ENCODE measurements at places on chromosomes 4 and X.

DNA sequence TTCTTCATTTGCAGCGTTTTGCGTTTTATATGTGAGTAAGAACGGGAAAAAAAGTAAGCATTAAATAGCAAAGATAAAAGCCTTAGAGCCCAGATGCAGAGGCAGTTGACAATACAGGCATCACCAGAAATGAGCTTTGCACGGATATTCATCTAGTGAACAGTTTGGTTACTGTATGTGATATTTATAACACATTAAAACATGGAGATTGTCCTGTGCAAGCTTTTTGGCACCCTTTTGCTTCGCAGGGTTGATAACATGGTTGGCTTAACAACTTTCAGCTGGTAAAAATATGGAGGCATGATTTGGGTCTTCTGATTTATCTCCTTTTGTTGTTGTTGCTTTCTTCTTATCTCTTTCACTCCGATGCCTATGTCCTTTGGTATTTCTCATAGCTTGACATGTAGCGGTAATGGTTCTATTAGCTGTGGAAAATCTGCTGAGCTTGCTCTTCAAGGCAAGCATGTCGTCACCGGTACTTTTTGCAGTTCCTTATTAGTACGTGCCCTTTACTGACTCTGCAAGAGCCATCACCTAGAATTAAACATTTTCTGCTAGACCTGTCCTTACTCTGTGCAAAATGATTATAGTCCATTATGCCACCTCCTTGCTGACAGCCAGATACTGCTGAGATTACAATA, 102.9 kb downstream of the PCDH7 start:
- DNase-seq = no peak

DNA sequence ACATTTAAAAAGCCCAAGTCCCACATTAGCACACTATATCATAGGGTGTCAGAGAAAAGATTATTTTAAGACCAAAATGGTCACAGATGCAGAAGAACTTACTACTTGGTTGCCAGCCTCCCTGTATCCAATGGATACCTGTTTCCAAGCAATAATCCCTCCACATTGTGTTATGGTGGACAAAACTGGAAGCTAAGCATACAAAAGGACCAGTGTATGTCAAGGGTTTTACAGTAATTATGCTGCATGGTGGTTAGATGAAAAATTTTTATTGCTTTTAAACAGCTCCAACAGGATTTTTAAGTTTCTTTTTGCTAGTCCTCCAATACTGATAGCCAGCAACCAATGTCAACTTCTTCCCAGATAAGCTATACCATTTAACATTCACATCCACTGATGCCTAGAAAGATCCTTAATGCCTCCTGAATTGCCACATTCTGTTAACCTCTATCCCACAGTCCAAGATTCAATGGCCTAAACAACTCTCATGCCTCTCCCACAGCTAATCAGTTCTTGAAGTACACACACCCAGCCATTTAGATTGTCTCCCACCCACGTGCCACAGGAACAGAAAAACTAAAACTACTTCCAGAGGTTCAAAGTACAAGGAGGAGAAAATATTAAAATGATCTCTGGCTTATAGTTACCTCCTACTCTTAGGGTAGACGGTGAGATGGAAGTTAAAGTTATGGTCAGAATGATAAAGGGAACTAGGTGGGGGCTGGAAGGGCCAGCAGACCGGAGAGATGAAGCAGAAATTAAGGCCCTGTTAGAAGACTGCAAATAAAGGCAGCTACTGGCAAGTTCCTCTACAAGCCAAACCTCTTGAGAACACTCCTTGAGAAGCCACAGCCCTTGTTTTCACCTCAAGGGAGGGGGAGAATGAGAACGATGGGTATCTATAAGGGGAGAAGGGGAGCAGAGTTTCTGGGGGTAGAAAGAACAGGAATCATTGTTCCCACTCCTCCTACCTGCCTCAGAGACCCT, 5.5 kb downstream of the MED14 start:
- no peak for DNase-seq

GRCh38 chr4:147723326-147723725, 8.6 kb upstream of the ARHGAP10 start:
- DNase-seq = no peak

- no peak for DNase-seq
These were observed 110.6 kb downstream of the SH3KBP1 start for GRCh38 chrX:19776753-19777152.

GRCh38 chr4:88696630-88697029, 999 bp downstream of the NAP1L5 start:
- no peak for DNase-seq

DNA sequence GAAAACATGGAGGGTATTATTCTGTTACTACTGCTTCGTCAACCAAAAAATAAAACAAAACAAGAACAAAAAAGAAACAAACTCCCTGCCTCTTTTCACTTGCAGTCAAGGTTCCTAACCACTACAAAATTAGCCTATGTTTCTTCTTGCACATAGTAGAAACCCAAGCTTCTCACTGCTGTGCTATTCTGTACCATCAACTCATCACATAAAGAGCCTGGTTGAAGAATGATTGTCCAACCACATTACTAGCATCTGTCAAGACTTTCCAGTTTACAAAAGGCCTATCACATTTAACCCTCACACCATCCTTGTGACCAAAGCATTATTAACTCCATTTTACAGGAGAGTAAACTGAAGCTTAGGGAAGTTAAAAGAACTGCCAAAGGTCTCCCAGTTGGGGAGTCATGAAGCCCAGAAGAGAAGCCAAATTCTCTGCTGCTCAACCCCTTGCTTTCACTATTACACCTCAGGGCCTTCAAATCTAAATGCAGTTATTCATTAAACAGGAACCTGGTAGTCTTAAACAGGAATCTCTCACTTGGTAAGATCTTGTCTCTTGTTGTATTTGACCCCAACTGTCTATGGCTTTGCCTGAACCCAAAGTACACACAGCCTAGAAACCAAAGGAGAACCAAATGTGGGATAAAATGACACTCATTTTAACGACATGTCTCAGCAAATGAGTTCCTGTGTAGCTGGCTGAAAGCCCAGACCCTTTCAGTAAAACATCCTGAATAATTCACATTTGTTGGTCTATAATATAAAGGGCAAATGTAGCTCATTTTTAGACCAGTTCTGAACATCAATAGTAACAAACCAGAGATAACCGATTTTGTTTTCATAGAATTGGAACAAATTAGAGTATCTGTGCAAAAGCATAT, 8.6 kb downstream of the F9 start:
- DNase-seq = no peak

- DNase-seq = no peak
These were observed 207.3 kb downstream of the SLC7A11 start for GRCh38 chr4:138034871-138035270.

DNA sequence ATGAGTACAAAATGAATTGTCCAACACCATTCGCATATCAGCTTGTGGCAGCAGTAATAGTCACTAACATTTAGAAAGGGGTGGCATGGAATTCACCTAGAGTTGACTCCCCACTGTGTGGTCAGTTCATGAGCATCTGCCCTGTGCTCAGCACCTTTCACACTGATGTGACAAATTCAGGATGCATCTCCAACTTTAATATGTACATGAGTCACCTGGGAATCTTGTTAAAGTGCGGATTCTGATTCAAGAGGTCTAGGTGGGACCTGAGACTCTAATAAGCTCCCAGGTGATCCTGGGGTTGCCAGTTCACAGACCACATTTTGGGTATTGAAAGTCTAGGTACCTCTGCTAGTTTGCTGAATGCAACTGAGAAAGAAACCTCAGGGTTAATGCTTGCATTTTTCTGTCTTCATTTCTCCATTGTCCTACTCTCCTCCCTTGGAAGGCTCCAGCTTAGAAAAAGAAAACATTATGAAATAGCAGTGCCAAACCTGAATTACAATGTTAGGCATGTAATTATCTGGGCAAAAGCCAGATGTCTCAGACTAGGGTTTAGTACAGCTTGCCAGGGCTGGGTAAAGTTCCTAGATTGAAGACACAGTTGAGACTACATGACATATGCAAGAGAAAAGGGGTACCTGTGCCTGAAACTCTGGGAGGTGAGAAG, 32.7 kb downstream of the TMSB4X start:
- DNase-seq = no peak

DNA sequence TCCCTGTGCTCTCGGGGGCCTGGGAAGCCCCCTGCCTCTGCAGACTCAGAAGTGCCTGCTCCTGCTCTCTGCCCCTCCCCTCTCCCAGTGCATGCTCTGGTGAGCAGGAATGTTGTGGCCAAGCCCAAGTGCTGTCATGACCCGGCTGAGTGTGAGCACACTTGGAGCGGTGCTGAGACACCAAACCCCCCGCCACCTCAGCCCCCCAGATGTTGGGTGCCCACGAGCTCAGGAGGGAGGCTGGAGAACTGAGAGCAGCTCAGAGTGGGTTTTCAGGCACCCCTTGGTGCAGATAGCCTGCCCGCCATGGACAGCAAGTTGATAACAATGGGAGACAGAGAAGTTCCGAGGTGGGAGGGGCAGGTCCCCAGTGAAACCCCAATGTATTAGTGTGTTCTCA, 477.4 kb downstream of the ACTRT1 start:
- DNase-seq = no peak

DNA sequence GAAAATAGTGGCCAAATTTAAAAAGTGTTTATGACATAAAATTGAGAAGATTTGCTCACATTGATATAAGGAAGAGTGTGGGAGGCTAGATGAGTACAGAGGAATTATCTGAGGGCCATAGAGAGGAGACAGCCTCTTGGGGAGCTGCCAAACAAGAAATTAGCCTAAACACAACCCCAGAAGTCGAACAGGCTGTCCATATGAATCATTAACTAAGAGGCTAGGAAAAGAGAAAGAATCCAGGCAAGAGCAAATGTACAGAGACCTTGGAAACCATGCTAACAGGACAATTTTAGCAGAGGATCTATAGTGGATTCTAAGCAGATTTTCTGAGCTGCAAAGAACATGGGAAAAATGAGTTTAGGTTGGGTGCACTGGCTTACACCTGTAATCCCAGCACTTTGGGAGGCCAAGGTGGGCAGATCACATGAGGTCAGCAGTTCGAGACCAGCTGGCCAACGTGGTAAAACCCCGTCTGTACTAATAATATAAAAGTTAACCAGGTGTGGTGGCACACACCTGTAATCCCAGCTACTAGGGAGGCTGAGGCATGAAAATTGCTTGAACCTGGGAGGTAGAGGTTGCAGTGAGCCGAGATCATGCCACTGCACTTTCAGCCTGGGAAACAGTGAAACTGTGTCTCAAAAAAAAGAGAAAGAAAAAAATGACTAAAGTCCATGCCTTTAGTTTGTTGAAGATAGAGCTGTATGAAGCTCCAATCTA, 76.1 kb downstream of the NWD2 start:
- no peak for DNase-seq

DNA sequence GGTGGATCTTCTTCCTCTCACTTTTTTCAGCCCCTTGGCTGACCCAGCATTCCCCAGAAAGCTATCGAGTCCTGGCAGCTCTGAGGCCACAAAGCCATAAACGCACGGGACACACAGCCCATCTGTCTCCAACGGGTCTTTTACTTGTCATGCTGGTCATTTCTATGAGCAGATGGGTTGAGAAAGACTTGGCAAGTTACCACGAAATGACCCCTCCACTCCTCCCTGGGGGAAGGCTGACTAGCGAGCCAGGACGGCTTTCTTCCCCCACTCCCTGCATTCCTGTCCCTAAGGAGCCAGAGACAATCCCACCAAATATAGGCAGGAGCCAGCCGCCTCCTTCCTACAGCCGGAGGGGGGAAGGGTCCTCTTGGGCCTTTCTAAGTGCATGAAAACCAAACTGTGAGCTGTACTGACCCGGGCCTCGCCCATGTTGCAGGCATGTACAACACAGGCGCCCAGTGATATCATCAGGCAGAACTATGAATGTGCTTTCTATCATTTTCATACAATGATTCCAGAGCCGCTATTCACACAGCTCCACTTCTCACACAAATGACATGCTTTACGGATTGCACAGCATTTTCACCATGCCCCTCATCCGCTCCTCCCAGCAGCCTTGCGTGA, 28.6 kb downstream of the AFAP1 start:
- peak; percentile 29 for DNase-seq

DNA sequence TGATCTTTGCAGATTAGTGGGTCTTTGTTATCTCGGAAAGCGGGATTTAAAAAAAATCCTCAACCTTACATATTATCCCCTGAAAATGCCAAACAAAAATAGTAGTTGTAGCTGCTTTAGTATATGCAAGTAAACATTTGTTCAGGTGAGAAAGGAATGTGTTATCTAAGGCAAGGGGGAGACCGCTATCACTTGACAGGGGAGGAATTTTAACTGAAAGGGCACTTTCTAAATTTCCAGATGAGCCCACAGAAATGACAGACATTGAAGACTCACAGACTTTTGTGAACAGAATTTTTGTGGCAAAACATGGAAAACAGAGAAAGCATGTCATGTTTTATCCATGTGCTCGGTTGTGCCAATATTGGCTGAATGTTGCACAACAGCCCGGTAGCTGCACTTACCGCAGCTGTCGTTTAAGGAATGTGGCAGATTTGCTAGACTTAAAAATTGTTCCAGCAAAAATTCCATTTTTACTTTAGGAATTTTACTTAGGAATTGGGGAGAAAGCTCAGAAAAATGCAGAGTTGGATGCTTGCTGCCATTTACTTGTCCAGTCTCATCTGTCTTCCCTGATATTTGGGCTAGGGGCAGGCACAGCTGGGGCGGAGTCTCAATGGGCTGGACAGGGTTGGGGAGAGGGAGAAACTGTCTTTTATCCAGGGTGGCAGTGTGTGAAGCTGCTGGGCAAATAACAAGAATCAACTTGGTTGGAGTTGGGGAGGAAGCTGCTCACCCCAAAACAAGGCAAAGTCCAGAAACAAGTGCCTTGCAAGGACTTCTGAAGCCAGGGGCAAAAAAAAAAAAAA, 94.6 kb upstream of the RPS6KA3 start:
- DNase-seq = no peak

GRCh38 chr4:1603413-1604135, 80.5 kb downstream of the FAM53A start:
- DNase-seq = no peak

DNA sequence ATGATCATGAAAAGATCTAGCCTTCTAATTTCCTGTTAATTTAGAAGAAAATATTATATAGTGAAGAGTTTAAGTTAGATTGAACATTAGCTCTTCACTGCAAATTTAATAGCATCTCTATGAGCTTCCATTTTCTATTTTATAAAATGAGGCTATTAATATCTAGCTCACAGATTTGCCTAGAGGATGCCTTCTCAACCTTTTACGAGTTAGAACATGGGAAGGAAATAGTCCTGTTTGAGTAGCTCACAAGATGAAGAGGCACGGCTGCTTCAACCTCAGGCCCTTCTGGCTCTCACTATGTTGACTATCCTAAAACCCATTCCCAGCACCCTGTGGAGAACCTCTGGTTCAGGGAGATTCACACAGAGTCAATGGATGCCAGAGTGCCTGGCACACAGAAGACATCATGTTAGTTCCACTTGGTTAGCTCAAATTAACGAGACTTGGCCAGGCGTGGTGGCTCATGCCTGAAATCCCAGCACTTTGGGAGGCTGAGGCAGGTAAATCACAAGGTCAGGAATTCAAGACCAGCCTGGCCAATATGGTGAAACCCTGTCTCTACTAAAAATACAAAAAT, 97.9 kb upstream of the GUCY1A1 start:
- no peak for DNase-seq

- DNase-seq = no peak
These were observed 43.2 kb upstream of the SFRP2 start for GRCh38 chr4:153832054-153832453.

- no peak for DNase-seq
These were observed 70.4 kb downstream of the BEX3 start for GRCh38 chrX:103446665-103447302.

GRCh38 chrX:24396931-24397279, 36.5 kb downstream of the SUPT20HL1 start:
- no peak for DNase-seq

- DNase-seq = no peak
These were observed 50.1 kb downstream of the MEPE start for GRCh38 chr4:87882861-87883260.

- DNase-seq = no peak
These were observed 23.5 kb downstream of the ARSJ start for GRCh38 chr4:113955948-113956347.

GRCh38 chr4:168274871-168275270, 43.7 kb downstream of the DDX60 start:
- no peak for DNase-seq

All from heart right ventricle (tissue), 16 donors.